ENCODE measurements at places on chromosomes 7 and 10.

DNA sequence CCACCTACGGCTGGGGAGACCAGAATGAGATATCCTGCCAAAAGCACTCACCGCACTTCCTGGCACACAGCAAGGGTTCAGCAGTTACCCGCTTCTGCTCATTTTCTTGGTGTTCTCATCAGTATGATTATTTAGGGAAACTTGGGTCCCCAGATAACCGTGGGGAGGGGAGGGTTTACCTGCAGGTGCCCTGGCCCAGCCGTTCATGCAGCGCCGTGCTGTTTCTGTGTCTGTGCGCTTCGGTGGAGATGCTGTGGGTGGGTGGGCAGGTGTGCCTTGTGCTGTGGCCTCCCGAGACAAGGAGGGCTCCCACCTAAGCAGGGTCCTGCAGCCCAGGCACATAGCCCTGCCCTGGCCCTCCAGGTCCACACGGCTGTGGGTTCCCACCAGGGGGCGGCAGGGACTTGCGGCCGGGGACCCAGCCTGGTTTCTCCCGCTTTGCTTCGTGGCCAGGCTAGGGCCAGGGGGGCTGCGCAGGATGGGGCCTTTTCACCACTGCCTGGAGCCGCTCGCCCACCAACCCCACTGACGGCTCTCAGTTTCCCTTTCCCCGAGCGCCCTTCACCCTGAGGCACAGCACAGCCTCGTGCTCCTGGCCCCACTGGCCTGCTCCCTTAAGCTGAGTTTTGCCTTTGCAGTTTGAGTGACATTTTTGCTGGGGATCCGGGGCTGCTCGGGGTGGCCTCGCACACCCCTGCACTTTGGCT is 78.5 kb downstream of the LHPP start:
- no peak for DNase-seq

DNA sequence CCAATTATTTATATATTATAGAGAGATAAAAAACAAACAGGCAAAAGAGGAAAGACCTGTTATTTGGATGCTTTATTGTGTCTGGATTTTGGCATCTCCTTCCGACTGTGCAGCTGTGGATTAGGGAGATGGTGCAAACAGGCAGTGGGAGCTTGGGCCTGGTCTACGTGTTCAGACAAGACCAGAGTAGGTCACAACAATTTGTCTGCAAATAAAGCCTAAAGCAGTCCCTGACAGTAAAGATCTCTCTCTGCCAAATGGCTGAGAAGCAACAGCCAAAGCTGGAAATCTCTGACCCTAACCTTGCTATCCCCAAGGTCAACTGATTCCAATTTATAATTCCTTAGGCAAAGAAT is 82.0 kb downstream of the ABLIM1 start:
- DNase-seq, result peak; percentile 15

DNA sequence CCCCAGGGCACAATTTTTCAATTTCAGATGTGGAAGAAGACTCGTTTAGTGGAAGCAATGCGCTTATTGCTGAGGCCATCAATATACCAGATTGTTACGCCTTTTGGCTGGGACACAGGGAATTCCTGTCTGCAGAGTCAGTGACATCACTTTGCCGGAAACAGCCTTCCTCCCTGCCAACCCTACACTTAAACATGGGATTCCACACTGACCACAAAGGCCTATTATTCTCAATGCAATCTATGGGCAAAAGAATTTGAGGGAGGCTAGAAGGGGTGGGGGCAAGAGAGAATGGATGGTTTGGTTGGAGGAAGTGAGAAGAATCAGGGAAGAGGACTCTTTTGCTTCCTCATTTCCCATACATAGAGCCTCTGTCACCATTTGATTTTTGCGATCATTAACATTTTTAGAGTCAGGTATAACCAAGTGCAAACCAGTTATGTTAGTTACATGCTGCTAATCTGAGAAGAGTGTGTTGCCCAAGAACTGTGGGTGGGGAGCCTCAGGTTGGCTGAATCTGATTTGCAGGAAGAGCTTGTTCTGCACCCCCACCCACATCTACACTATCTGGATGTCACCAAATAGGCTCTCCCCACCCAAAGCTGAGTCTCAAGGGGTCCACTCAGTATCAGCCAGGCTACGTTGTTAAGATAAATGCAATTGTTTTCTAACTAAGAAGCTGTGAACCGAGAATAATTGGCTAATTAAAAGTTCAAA is 58.2 kb downstream of the ENTPD1 start:
- no peak for DNase-seq

DNA sequence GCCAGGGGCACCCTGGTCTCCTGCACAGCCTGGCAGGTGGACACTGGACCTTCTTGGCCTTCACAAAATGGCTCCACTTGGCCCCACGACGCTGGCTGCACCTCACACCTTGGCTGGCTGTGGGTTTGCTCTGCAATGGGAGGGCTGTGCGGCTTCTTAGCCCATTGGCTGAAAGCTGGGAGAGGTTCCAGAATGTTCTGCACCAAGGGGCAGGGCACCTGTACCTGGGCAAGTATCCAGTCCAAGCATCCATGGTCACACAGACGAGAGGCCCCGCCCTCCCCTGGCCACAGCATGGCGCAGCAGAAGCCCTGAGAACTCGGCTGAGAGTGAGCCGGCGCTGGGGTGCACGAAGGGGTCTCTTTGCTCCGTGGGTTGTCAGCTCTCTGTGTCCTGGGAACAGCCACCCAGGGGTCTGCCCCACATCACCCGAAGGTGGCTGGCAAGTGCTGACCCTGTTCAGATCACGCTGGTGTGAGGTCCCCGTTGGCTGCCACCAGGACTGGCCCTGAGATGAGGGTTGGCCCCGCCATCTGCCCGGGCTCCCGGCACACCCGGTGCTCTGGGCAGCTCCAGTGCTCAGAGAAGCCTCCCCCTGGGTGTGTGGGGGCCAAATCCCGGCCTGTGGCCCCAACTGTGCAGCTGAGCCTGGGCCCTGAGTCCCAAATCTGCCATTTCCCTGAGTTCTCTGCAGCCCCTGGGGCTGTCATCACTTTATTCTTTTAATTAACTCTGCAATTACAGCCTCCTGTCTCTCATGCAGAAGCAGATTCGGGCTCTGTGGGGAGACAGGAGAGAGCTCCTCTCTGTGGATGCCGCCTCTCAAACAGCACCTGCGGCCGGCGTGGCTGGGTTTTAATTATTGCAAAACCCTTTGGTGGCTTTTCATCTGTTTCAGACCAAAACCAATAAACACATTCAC is 19.4 kb upstream of the ADGRA1 start:
- DNase-seq, result no peak

- DNase-seq, result no peak
Measured at GRCh38 chr7:98930464-98930863, 52.1 kb downstream of the TRRAP start.

GRCh38 chr7:84669177-84669732 is 474.7 kb upstream of the SEMA3A start:
- no peak for DNase-seq

- no peak for DNase-seq
Measured at GRCh38 chr7:130907439-130907838, 173.4 kb upstream of the KLF14 start.

DNA sequence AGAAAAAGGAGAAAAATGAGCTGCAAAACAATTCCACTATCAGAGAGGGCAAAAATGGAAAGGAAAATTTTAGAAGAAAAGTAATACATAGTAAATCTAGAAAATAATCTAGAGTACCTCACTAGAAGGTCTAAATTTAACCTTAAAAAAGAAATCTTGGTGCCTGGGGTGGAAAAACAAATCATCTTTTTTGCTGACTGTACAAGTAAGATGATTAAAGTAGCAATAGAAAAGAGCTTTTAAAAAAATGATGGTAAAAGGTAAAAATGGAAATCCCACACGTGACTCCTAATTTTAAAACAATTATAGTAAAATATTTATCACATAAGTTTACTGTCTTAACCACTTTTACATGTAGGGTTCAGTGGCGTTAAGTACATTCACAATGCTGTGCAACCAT is 28.8 kb upstream of the GOT1 start:
- no peak for DNase-seq

DNA sequence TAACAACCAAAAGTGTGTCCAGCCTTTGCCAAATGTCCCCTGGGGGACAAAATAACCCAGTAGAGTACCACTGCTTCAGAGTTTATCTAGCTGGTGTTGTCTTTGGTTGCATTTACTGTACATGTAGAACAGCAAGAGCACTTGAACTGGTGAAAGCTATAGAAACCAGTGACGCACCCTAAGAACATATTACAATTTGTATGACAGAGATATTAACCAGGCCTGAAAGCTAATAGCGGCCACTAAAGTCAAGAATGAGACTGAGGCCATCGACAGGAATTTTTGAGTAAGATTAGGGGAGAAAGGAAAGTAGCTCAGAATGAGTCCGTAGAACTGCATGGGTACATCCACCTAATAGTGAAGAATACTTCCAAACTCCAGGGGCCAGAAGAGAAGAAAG is 236.2 kb downstream of the MTERF1 start:
- no peak for DNase-seq

DNA sequence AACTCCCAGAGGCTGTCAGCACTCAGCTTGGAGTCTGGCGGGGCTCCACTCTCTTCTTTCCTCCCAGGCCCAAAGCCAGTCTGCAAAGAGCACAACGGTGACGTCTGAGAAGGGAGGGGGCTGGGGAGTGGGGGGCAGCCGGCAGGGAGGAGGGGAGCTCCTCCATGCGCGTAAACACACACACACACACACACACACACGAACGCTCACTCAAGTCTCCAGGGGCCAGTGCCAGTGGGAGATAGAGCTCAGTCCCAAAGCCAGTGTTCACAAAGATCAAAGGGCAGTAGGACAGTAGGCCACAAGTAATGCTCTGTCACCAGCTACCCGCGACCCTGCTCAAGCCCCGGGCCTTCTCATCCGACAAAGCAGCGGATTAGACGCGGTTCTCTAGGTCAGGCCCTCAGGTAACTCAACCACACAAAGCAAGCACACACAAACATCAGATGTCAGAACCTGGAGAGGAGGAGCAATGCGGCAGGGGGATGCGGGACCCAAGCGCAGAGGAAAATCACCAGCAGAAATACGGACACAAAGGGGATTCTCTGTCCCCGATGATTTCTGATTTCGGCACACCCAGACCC is 19.9 kb downstream of the TCAF1 start:
- no peak for DNase-seq

GRCh38 chr10:20474064-20474463 is 423.0 kb downstream of the NEBL start:
- DNase-seq, result no peak

GRCh38 chr7:93117852-93118530 is at the start of gene SAMD9:
TSS of gene SAMD9 (minus strand) at chr7:93117979. CDS start at chr7:93106097, 11,882 bp downstream.
- DNase-seq, result no peak

DNA sequence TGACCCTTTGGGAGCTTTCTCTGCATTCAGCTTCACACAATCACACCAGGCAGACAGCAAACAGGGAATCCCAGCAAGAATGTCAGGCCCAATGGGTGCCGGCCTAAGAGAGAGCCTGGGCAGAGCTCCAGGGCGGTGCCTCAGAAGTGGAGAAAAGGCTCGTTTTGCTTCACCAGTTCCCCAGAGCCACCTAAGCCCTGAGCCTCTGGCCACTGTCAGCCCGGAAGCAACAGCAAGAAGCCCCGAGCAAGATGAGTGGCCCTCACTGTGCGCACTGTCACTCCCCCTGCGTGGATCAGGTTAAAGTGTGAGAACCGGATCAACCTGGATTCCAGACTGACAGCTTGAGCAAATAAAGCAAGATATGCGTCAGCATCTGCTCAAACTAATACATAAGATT is 14.7 kb downstream of the CNPY1 start:
- DNase-seq, result no peak

GRCh38 chr10:125774581-125775191 is 935 bp downstream of the MMP21 start:
- DNase-seq, result no peak

DNA sequence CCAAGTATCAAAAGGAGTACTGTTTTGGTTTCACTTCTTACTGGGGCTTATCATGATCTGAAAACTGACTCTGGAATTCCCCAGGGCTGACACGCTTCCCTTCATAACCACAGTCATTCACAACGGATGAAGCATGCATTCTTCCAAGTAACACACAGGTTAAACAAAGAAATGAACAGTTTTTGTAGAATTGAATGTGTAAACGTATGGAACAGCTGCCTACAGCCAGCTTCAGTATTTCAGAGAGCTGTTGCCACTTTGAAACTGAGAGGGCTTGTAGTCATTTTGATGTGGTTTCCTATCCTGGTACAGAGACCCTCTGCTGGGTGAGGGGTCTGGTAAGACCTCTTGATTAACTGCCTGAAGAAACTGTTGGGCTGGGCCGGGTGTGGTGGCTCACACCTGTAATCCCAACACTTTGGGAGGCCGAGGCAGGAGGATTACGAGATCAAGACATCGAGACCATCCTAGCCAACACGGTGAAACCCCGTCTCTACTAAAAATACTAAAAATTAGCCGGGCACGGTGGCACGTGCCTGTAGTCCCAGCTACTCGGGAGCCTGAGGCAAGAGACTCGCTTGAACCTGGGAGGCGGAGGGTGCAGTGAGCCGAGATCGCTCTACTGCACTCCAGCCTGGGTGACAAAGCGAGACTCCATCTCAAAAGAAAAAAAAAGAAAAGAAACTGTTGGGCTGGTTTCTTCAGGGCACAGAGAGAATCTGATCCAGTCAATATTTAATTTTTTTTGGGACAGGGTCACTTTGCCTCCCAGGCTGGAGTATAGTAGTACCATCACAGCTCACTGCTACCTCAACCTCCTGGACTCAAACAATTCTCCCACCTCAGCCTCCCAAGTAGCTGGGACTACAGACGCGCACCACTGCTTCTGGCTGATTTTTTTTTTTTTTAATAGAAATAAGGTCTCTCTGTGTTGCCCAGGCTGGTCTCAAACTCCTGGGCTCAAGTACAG is 4.7 kb downstream of the NFE2L3 start:
- no peak for DNase-seq

GRCh38 chr7:156003220-156004162 is 191.2 kb upstream of the SHH start:
- DNase-seq, result no peak

- DNase-seq, result no peak
Measured at GRCh38 chr7:121307021-121307574, 21.7 kb upstream of the WNT16 start.
